ENCODE measurements at places on chromosomes 7 and 10.

- peak; percentile 16 for DNase-seq
These were observed 51.9 kb upstream of the FAM180A start for GRCh38 chr7:135800560-135800959.

GRCh38 chr7:80014511-80014910, 120.1 kb upstream of the GNAI1 start:
- no peak for DNase-seq

DNA sequence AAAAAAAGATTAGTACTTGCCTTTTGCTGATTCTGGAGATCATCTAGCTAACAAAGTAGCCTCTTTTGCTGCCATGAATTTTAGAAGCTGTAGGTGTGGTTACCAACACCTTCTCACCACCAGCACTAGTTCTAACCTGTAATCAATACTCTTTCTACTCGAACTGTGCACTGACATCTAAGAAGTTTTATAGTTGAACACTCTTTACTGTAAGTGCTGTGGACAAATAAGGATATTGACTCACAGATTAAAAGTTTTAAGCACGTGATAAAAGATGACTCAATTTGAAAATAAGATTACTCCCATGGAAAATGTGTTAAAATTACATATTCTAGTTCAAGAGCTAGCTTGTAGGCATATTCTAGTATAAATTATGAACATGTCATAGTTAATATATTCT, 89.9 kb downstream of the REEP3 start:
- DNase-seq: no peak

- DNase-seq: no peak
These were observed 74.4 kb upstream of the LSM8 start for GRCh38 chr7:118109607-118110006.

DNA sequence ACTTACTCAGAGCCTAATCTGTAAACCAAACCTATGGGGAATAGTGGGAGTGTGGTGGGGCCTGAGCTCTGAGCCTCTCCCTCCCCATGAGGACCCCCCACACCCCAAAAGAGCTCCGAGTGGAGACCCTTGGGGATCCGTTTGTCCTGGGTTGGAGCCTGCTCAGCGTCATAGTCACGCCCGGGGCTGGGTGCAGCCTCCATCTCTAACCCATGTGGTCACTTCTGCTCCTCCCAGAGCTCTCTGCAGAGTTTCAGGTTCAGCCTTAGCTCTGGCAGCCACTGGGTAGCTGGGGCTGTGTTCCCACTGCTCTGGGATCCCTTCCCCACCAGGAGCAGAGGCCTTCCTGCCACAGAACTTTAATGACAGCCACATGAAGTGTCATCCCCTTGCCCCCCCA, 25.9 kb downstream of the PFKFB3 start:
- DNase-seq: no peak

DNA sequence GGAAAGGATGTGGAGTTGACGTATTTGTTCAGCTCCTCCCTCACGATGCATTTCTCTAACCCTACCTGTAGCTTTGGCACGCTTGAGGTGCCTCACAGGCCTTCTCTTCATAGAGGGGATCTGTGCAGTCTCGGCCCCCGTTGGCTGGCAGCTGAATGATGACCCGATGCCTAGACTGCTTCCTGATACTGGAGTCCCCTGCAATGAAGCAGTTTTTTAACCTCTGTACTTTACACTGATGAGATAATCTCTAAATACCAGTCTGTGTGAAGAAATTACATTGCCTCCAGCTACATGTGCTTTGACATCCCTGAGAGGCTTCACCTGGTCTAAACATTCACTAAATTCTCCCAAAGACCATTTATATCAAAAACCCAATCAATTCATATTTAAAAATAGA, 370.1 kb downstream of the THSD7A start:
- no peak for DNase-seq

- no peak for DNase-seq
These were observed 144.4 kb downstream of the PTPN20 start for GRCh38 chr10:47055386-47056246.

DNA sequence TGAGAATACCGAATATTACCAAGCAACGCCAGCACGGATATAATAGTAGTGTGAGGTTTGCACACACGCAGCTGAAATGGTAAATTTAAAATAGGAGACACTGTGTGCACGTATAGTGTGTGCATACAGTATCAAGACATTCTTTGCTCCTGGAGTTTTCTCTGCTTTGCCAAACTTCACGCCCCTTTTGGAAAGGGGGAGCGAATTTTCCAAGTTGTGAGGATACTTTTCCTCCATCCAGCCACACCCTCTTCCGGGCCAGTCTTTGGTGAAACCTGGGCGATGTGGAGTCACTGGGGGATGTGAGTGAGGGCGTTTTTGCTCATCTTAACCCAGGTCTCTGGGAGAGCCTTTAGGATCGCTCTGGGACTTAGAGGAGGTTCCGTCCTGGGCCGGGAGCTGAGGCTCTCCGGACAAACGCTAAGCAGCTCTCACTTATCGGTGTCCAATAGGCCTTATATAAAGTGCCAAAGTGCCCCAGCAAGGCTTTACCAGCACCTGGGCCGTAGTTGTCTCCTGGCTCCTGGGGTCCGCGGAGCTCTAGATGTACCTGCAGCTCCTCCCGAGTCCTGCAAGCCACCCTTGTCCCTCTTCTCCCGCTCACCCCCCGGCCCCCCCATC, 160.0 kb upstream of the MKI67 start:
- DNase-seq: no peak

GRCh38 chr7:157271991-157272324, 64.8 kb upstream of the DNAJB6 start:
- DNase-seq: no peak

- DNase-seq: no peak
These were observed 19.8 kb downstream of the LSMEM1 start for GRCh38 chr7:112500619-112501018.

Data from iPS DF 6.9 (cell line).